Hippocampal formation (tissue), 2 donors: ENCODE measurements at places on chromosomes 1 and 21.

- DNase-seq = no peak
Observed at GRCh38 chr1:212899845-212900244, 41.8 kb downstream of the FLVCR1 start.

DNA sequence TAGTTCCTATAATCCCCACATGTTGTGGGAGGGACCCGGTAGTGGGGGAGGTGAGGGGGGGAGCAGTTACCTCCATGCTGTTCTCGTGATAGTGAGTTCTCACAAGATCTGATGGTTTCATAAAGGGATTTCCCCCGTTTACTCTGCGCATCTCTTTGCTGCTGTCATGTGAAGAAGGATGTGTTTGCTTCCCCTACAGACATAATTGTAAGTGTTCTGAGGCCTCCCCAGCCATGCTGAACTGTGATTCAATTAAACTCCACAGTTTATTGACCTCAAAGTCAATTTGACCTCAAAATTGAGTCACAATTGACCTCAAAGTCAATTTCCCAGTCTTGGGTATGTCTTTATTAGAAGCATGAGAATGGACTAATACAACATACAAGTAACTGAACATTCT, 19.7 kb downstream of the DPH5 start:
- DNase-seq = no peak

DNA sequence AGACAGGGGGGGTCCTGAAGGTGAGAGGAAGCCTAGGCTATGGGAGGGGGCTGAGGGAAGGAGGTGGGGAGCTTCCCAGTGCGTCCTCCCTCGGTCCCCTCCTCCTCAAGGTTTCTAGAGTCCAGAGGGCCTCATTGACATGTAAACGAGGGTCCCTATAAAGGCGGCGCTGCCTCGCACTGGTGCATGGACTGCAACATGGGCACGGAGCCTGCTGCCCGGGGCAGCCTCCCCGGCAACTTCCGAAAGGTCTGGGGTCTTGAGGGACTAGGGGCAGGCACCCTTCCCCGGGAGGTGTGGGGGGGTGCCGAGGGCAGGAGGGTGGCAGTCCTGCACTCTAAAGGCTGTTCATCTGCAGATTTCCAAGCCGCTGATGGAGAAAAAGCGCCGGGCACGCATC, at the start of gene HES3:
Gene HES3, plus strand, starts transcription at position 187 of the 400 bp plus-strand sequence. Its CDS starts 187 bp downstream, at position 374.
- no peak for DNase-seq

GRCh38 chr1:67170751-67171573, 4.7 kb downstream of the IL23R start:
- no peak for DNase-seq

GRCh38 chr1:181675918-181676190, 192.5 kb downstream of the CACNA1E start:
- no peak for DNase-seq

DNA sequence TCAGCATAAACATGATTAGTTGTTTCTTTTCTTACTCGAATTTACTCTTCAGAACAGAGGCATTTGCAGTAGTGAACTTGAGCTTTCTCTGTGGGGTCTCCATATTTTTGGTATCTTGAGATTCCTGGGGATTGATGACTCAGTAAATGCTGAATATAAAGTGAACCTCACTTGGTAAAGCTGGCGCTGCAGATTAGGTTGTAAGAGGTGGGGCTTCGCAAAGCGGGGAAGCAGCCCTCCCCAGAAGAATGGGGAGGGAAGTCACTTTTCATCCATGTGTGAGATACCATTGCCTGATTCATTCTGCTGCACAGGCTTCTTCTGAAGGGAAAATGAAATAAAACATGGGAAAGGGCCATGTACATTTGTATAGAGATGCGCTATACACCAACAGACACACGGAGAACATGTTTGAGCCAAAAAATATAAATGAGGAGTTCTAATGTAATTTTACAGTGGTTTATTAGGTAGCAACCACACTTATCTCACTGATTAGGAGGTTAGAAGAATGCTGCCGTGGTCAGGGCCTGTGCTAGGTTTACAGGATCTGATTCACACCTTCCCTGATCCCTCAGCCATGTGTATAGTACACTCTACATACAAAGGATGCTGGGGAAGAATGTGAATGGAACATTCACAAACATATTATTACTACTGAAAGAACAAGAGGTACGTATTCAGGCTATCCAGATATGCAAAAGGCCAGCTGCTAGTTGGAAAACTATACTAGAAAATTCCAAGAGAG, 63.5 kb downstream of the DNTTIP2 start:
- no peak for DNase-seq

GRCh38 chr1:34831721-34832246, 27.8 kb downstream of the SMIM12 start:
- DNase-seq = no peak

DNA sequence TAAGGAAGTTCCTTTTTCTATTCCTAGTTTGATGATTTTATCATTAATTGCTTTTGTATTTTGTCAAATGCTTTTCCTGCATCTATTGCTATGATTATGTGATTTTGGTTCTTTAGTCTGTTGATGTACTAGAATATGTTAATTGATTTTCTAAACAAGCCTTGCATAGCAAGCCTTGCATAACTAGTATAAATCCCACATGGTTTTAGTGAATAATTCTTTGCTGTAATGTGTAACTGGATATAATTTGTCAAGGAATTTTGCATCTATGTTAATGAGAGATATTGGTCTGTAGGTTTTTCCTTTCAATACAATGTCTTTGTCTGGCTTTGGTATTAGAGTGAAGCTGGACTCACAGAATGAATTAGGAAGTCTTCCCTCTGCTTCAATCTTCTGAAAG, 460.2 kb downstream of the LTN1 start:
- no peak for DNase-seq

- no peak for DNase-seq
Observed at GRCh38 chr1:202152399-202152798, 7.9 kb upstream of the ARL8A start.
